ENCODE measurements at places on chromosomes 5 and 9. TPM values are rescaled to one million over a fixed set of nuclear protein-coding genes. Genes with fewer than 3 reads are reported as not detected.

The LRRC14B gene
- total RNA-seq = not detected

The TICAM2 gene
- total RNA-seq = 0.72 TPM

The ADAMTS2 gene
- total RNA-seq = not detected

The STC2 gene
- 235 TPM for total RNA-seq

The SLC36A3 gene
- not detected for total RNA-seq

The IFNA21 gene
- total RNA-seq = not detected

The GMCL2 gene
- not detected for total RNA-seq

The IL33 gene
- 3.6 TPM for total RNA-seq

The GABRA6 gene
- total RNA-seq = not detected

The SLC4A9 gene
- 0.21 TPM for total RNA-seq

The SPATA31C1 gene
- not detected for total RNA-seq

The PTPN3 gene
- total RNA-seq = 11.8 TPM

The SLC34A1 gene
- 0.43 TPM for total RNA-seq

The CFAP157 gene
- total RNA-seq = not detected

The ADGRD2 gene
- total RNA-seq = not detected

The SEMA6A gene
- 7.2 TPM for total RNA-seq

The LCN6 gene
- total RNA-seq = not detected

The ESM1 gene
- not detected for total RNA-seq

The HAPLN1 gene
- under 0.01 TPM for total RNA-seq

The PDE4D gene
- 3.9 TPM for total RNA-seq

The PTCH1 gene
- 2.8 TPM for total RNA-seq

The PCDHGA11 gene
- total RNA-seq = 2.2 TPM

The RGS7BP gene
- not detected for total RNA-seq

The RORB gene
- total RNA-seq = 0.21 TPM

The AK8 gene
- 0.48 TPM for total RNA-seq

The ZNF618 gene
- total RNA-seq = 1.7 TPM

The ADCY2 gene
- 1.1 TPM for total RNA-seq
